Suprapubic skin (tissue), 4 donors: ENCODE measurements at places on chromosomes 16 and 17.

- no peaks in the 10 kb centered on the region for H3K36me3 ChIP-seq
- H3K27me3 ChIP-seq: peaks cover 6% of the 10 kb centered on the region
- peaks cover 20% of the 10 kb centered on the region for H3K4me1 ChIP-seq
- DNase-seq: no peak
- H3K4me3 ChIP-seq: no peak overlapping the region
Observed at GRCh38 chr17:48241131-48241591, 133.6 kb downstream of the SNX11 start.

DNA sequence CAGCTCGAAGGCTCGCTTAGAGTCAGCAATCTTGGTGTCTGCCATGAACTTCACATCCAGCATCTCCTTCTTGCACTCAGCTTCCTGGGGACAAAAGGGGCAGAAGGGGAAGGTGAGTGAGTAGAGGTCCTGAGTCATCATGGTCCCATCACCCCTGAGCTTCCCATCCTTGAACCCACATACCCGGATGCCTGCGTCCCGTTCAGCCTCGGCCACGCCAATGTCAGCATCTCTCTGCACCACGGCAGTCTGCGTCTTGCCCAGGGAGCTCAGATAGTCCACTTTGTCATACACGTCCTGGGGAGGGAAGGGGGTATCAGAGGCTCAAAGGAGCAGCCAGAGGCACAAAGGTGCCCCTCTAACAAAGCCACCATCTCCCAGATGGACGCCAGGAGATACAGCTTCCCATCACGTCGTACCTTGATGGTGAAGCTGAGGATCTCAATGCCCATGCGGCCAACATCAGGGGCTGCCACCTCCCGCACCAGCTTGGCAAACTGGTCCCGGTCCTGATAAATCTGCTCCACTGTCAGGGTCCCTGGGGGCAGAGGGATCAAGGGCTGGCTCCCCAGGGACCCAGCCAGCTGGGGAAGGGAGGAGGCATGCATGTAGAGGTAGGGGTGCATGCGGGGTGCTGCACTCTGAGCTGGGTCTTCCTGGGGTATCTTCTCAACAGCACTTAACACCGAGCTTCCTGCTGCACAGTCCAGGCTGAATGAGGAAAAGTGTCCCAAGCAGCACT, 15.2 kb downstream of the FLOT2 start:
- no peak overlapping the region for H3K27ac ChIP-seq
- H3K4me3 ChIP-seq: no peak overlapping the region
- peaks cover 84% of the 10 kb centered on the region for H3K36me3 ChIP-seq
- H3K4me1 ChIP-seq: no peaks in the 10 kb centered on the region
- DNase-seq: no peak

- H3K4me3 ChIP-seq: no peak overlapping the region
- no peak for DNase-seq
- no peak overlapping the region for H3K27ac ChIP-seq
- peaks cover 10% of the 10 kb centered on the region for H3K4me1 ChIP-seq
- H3K27me3 ChIP-seq: no peaks in the 10 kb centered on the region
Observed at GRCh38 chr16:106623-107324, 28.7 kb downstream of the MPG start.

- H3K27me3 ChIP-seq: peaks cover 20% of the 10 kb centered on the region
- DNase-seq: no peak
- no peaks in the 10 kb centered on the region for H3K4me1 ChIP-seq
- no peak overlapping the region for H3K4me3 ChIP-seq
- H3K36me3 ChIP-seq: no peaks in the 10 kb centered on the region
Observed at GRCh38 chr16:68436581-68436980, 11.7 kb downstream of the SMPD3 start.

GRCh38 chr16:31177136-31177535, 2.8 kb upstream of the FUS start:
- peaks cover 23% of the 10 kb centered on the region for H3K4me1 ChIP-seq
- no peaks in the 10 kb centered on the region for H3K27me3 ChIP-seq
- no peak for DNase-seq
- H3K27ac ChIP-seq: no peak overlapping the region
- no peak overlapping the region for H3K4me3 ChIP-seq

DNA sequence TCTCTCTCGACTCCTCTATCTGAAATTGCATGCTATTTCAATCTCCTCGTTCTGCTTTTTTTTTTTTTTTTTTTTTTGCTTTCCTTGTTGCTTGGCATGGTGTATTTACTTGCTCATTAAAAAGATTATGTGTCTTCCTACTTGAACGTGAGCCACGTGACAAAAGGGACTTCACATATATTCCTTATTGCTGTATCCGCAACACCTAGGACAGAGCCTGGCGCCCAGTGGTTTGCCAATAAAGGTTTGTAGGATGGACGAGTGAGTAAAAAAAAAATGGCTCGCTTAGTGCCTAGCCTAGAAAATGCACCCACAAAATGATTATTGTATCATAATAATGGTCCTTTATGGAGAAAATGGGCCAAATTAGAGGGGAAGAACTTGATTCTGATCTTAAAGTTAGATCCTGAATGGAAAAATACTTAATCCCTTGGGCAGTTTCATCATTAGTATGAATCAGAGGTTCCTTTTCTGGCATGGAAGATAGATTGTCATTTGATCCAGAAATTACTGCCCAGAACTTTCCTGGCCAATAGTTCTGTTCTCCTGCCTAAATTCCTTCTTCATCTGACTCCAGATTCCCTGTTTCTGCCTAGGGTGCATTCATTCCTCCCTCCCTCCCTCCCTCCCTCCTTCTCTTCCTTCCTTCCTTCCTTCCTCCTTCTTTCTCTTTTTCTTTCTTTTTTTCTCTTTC, 13.6 kb upstream of the TMEM220 start:
- no peaks in the 10 kb centered on the region for H3K27me3 ChIP-seq
- no peak for DNase-seq
- H3K4me1 ChIP-seq: peaks cover 25% of the 10 kb centered on the region
- no peaks in the 10 kb centered on the region for H3K36me3 ChIP-seq
- H3K4me3 ChIP-seq: no peak overlapping the region
